Cardiac septum (tissue), 1 donor: ENCODE measurements at places on chromosomes 1 and 21. TPM values are rescaled to one million over a fixed set of nuclear protein-coding genes. Genes with fewer than 3 reads are reported as not detected.
A peak's percentile ranks its signal among the peaks of the same experiment; 100 is the strongest.

The SPRR2G gene
- not detected for total RNA-seq

DNA sequence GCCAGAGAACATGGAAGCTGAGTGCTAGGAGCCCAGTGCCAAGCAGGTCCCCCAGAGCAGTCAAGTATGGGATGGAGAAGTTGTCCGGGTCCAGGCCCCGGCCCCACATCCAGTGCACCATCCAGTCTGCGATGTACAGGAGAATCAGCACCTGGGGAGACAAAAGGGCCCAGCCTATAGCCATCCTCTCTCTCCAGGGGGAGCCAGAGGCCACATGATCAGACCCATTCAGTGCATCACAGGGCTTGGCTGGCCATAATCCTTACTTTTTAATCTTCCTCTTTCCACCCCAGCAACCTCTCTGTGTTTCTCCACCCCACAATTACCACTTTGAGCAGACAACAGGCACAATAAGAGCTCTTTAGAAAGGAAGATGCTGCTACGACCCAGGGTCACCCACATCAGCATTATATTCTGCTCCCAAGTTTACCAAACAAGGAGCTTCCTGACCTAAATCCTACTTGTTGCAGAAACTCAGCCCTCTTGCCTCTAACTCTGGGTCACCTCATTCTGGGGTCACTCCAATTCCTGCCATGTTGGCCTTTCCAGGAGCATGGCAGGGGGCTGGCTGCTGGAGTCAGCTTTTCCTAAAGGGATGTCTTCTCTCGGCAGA, 16.4 kb upstream of the RAB29 start:
- DNase-seq, result no peak

The RNU1-3 gene
- 6,195 TPM for total RNA-seq

The CLCA4 gene
- total RNA-seq, result 0.13 TPM

The SLFNL1 gene
- 0.30 TPM for total RNA-seq

DNA sequence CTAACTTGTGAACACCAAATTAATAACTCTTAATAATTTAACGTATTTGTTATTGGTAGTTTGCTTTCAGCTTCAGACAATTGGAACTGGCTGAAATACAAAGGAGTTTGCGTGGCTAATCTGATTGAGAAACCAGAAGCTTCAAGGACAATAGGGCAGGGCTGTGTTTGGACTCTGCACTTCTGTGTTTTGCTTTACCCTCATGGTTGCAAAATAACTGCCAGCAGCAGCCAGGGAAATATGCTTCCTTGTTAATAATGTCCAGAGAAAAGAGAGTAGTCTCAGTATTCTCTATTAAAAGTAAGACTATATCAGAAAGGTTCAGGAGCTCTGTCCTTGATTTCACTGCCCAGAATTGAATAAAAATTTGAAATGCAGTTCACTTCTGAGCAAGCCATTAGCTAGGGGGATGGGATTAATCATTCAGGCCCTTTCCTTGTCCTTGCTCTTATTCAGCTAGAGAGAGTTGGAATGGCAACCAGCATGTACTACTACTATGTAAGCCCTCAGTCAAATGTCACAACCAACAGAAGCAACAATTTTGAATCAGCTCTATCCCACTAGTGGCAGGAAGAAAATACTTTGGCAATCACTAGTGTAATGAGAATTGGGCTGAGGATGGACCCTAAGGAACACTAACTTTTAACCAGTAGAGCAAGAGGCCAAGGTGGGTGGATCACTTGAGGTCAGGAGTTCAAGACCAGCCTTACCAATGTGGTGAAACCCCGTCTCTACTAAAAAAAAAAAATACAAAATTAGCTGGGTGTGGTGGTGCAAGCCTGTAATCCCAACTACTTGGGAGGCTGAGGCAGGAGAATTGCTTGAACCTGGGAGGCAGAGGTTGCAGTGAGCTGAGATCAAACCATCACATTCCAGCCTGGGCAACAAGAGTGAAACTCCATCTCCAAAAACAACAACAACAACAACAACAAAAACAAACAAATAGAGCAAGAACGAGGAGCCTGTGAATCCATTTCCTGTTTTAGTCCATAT, 76.8 kb downstream of the POU2F1 start:
- no peak for DNase-seq

The TRNP1 gene
- total RNA-seq, result 42.2 TPM

The ARID4B gene
- total RNA-seq, result 17.6 TPM

DNA sequence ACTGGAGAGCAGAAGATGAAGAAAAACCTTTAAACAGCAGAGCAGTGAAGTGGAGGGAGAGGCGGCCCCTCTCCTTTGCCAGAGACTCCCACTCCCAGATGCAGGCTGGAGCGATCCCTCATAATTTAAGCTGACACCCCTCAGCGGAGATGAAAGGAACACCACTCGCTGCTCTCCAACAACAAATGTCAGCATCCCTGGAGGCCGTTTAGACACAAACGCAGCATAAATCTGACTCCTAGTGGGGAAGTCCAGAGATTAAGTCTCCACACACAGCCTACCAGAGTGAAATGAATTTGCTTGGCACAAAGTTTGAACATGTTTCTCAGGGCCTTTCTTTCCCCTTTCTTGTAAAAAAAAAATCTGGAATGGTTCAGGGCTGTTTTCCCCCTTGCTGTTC, 137.8 kb downstream of the LMX1A start:
- no peak for DNase-seq

DNA sequence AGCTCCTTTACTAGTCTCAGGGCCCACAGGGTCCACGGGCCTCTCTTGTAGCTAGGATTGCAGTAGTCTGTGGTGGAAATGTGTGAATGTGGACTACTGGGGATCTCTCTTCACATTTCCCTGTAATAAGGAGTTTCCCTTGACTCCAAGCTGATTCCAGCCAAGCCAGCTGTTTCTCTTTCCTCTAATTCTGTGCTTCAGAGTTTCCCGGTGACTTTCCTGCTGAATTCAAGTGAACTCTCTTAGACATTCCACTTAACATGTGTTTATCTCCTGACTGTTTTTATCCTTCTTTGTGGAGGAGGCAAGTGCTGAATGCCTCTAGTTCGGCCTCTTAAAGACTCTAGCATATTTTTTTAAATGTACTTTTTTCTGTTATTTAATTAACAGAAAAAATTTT, 354.0 kb upstream of the RGS18 start:
- no peak for DNase-seq

- DNase-seq, result no peak
Measured at GRCh38 chr1:2344121-2344681, 47.2 kb downstream of the MORN1 start.

The HRNR gene
- total RNA-seq, result not detected

GRCh38 chr21:38325731-38326420, 69.1 kb downstream of the KCNJ15 start:
- no peak for DNase-seq

DNA sequence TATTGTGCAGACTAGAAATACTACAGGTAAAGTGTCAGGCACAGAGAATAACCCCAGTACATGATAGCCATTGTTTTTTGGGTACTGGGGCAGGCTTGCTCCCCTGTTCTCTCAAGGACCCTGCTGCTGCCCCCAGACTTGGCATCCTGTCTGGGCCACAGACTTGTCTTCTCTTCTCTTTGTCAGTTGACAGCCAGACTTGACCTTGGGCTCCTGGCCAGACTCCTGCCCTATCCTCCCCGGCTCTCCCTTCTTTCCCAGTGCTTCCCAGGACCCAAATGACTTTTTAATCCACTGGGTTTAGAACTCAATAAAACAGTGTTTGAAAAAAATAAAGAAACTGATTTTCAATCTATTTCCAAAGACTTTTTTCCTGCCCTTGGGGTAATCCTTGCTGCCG, 43.2 kb downstream of the ZSCAN20 start:
- no peak for DNase-seq

- DNase-seq, result no peak
Measured at GRCh38 chr1:116492358-116492811, 78.4 kb downstream of the CD58 start.

The CAMTA1 gene
- total RNA-seq, result 114 TPM

The CELA3A gene
- not detected for total RNA-seq

DNA sequence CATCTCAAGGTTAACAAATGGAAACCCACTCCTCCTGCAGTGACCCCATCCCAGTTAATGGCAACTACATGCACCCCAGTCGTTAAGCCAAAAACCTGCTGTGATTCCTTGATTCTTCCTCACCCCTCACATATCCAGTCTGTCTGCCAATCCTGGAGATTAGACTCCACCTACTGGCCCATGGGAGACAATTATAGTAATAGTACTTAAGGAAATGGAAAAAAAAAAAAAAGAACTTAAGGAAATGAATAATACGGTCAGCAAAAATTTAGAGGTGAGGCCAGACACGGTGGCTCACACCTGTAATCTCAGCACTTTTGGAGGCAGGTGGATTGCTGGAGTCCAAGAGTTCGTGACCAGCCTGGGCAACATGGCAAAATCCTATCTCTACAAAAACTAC, 7.0 kb downstream of the NOL9 start:
- no peak for DNase-seq

DNA sequence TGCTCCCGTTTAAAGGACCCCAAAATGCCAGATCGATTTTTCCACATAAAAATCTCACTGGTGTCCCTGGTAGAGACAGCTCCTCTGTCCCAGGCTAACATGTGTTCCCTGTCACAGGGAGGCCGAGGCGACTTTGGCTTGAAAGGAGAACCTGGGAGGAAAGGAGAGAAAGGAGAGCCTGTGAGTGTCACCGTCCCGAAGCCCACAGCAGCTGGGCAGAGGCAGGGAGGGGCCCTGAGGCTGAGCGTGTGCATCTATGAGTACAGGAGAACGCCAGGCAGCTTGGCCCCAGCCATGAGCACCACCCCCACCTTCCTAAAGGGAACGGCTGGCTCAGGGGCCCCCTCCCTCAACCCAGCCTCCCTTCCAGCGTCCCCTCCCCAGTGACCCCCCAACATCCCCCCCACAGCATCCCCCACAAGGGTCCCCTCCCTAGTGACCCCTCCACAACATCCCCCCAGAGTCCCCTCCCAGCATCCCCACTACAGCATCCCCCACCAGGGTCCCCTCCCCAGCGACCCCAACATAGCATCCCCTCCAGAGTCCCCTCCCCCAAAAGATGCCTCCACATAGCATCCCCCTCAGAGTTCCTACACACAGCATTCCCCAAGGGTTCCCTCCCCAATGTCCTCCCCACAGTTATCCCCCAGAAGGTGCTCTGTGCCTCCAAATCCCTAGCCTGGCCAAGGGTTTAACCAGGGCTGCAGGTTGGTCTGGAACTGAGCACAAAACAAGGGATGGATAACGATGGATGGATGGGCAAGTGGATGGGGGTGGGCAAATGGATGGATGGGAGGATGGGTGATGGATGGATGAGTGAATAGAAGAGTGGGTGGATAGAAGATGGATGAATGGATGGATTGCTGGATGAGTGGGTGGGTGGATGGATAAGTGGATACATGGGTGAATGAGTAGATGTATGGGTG, 25.1 kb downstream of the COL6A2 start:
- DNase-seq, result peak; percentile 51

The PLPPR4 gene
- 1.0 TPM for total RNA-seq

- DNase-seq, result no peak
Measured at GRCh38 chr1:48876330-48876785, 99.7 kb upstream of the BEND5 start.

- DNase-seq, result no peak
Measured at GRCh38 chr1:30063621-30064280, 659.6 kb downstream of the MATN1 start.

GRCh38 chr1:158248118-158248517, 6.1 kb upstream of the CD1A start:
- DNase-seq, result no peak
